Amniotic stem cell (primary cell): ENCODE measurements at places on chromosomes 5 and 9.

DNA sequence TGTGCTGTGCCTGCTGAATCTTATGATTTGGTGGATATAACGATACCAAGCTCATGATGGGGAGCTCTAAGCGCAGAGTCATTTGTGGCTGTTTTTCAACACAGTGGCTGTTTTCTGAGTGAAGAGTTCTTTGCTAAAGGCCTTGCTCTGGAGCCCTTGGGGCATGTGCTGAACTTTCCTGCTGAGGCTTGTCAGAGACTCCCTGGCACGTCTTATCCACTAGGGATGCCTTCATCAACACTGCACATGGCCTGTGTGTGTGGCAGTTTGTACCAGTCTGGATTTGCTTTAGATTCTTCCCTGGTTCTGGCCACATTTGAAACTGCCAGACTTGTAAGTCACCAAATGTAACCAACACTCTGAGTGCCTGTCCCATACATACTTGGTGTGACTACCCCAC is 188.2 kb downstream of the DMRT2 start:
- DNase-seq = no peak

GRCh38 chr5:107477492-107477891 is 193.2 kb downstream of the EFNA5 start:
- DNase-seq = no peak

DNA sequence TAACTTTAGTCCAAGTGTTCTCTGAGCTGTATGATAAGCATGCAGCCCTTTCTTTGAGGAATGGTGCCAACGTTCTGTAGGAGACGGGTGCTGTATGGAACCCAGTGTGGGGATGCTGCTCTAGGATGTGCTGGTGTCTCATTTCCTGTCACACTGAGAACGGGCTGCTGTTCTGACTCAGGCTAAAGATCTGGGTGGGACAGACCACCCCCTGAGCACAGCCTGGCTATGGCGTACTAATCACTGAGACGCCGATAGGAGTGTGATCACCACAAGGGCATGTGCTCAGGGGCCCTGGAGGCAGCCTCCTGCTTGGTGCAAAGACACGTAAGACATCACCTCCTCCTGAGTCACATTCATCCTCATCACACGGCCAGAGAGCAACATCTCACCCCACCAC is 240.4 kb downstream of the IRX2 start:
- no peak for DNase-seq

- no peak for DNase-seq
Measured at GRCh38 chr5:59698207-59699178, 195.0 kb downstream of the PDE4D start.

GRCh38 chr5:173829826-173830225 is 58.3 kb upstream of the CPEB4 start:
- peak; percentile 53 for DNase-seq

GRCh38 chr9:38061326-38061977 is 7.6 kb downstream of the SHB start:
- DNase-seq = no peak

GRCh38 chr5:64166201-64166959 is 737 bp downstream of the RNF180 start:
- no peak for DNase-seq

- DNase-seq = no peak
Measured at GRCh38 chr5:120805131-120805530, 341.0 kb downstream of the PRR16 start.

DNA sequence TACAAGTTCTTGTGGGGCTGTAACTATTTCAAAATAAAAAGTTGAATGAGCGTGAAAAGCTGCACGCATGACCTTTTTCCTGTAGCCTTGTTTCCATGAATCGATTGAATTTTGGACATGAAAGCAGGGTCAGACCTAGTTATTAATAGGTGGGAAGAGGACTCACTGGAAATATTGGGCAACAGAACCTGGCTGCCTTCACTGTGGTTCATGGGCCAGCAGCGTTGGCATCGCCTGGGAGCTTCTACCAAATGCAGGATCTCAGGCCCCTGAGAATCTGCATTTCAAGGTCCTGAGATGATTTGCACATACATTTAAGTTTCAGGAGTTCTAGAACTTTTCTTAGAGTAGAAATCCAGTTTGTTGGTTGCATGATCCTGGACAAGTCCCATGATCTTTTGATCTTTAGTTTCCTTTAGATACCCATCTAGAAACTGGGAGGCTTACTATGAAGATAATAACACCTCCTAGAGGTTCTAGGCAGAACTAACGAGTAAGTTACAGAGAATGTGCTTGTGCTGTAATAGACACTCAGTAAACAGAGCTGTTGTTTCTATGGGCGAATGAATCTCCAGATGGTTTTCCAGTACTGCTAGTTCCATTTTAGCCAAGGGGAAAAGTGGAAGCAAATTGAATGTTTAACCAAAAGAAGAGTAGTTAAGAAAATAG is 12.4 kb downstream of the ANKRD33B start:
- no peak for DNase-seq

- DNase-seq = no peak
Measured at GRCh38 chr5:133130387-133131118, 78.7 kb downstream of the HSPA4 start.

DNA sequence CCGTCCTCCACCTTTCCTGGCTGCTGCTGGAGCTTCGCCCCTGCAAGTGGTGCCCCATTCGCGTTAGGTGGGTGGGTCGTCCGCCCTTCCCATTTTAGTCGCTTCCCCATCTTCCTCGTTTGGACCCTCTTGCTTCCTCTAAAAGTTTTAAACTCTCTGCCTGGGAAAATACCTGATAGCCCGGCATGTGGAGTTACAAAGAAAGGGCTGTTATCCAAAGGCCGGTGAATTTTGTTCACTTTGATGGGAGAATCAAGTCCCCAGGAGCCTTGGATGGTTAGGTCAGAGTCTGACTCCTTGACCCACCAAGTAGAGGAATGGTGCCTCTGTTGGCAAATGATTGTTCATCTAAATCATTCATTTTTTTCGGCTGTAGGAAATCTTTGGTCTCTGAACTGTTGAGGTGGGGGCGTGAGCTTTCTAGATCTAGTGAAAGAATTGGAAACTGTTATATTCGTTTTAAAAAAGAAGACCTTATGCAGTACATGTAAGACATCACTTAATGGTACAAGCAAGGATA is 29.5 kb upstream of the APC start:
- no peak for DNase-seq
